ENCODE measurements at places on chromosomes 11 and 22.
A peak's percentile ranks its signal among the peaks of the same experiment; 100 is the strongest.

- no peak for DNase-seq
These were observed 9.8 kb downstream of the LGALS2 start for GRCh38 chr22:37569921-37570660.

- DNase-seq: no peak
These were observed 41.3 kb downstream of the ABTB2 start for GRCh38 chr11:34316347-34317035.

- no peak for DNase-seq
These were observed 101.4 kb downstream of the DBX1 start for GRCh38 chr11:20058749-20059458.

DNA sequence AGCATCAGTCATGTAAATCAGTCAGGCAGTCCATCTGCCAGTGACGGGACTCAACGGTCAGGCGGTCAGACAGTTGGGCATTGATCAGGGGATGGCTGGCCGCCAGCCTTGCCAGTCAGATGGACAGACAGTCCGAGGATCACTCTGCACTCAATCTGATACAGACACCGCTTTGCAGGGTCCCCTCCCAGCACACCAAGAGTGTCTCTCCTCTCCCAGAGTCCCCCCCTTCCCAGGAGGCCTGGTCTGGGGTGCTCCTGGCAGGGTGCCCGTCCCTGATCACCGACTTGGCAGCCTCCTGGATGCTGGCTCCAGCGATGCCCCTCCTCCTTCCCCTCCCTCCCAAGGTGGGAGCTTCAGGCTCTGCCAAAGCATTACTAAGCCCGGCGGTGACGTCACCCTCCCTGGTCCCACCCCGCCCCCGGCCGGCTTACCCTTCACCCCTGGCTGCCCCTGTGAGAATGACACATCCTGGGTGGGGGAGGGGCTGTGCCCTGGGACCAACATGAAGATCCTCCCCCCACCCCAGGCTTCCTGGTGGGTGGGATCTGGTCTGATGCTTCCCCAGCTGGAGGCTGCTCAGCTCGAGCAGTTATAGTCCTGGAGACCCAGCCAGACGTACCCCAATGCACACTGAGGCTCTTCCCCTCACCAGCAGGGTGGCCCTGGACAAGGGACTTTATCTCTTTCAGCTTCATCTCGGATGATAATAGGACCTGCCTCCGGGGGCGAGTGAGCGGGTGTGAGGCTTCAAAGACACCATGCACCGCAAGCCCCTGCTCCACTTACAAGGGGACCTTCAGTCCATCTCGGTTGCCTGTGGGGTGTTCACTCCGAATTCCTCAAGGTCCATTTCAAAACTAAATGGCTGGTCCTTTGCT lies 69.2 kb downstream of the CD82 start:
- DNase-seq: no peak

DNA sequence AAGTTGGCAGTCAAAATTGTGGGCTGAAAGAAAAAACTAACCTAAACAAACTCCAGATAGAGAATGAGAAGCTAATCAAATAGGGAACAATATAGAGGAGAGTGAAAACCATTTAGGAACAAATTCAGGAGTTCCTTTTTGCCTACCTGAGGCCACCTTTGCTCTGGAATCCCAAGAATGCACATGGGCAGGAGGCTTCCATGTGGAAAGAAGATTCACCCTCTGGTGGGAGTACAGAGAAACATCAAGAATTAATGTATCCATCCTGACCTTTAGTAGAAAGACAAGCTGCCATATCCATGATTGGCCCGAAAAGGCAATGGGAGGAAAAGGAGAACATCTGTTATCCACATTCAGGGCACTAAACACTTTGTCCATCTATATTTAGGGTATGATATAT lies 35.0 kb upstream of the MRGPRX1 start:
- DNase-seq: no peak

DNA sequence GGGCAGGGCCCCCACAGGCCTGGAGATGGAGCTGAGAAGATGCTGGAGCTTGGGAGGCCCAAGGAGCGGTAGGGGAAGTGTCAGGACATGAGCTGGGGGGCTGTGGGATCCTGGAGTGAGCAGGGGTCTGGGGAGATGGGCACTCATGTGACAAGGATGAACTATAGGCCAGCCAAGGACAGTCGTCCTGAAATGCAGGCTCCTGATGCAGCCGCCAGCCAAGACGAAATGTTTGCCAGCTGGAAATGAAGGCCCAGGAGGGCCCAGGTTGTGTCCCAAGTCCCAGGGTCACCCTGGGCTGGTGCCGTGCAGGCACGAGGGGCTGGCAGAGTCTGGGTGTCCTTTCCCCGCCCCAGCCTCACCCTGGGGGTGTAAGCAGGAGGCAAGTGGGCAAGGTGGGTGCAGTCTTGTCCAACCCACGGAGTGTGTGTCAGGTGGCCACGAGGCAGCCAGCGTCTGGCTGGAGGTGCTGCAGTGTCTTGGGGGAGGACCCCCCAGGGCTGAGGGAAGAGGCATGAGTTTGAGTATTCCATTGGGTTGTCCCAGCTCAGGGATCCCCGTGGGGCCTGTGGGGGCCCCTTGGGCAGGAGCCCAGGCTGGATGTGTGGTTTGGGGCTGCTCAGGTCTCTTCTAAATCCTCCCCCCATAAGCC lies 21.4 kb downstream of the MRGPRG start:
- DNase-seq: no peak

GRCh38 chr22:48895831-48896765 lies 931.6 kb downstream of the BRD1 start:
- DNase-seq: no peak

DNA sequence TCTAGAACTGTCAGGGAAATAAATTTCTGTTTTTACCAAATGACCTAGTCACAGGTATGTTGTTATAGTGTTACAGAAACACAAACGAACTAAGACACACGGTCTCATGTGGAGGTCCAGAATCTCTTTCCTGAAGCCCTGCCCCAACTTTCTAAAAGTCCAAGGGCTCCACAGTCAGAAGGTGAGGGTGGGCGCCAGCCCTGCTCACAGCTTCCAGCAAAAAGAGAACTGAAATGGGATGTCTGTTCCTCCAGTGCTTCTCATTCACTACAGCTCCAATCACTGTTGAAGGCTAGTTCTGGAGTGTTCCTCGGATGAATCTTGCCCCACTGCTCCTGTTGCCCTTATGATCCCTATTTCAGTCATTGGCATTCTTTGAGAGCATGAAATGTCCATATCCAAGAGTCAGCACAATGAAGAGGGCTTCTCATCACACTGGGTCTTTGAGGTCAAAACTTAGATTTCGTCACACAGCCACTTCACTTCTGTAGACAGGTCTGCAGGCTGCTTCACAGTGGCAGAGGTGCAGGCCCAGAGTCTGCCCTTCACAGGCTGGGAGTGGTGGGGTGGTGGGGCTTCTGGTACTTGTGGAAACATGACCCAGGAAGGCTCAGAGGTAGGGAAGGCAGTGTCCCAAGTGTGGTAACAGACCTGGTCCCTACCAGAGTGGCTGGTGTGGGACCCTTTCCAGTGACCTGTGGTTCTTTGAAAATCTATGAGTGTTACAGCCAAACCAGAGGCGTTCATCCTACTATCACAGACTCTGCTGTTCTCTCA lies 34.9 kb downstream of the FAM181B start:
- no peak for DNase-seq

DNA sequence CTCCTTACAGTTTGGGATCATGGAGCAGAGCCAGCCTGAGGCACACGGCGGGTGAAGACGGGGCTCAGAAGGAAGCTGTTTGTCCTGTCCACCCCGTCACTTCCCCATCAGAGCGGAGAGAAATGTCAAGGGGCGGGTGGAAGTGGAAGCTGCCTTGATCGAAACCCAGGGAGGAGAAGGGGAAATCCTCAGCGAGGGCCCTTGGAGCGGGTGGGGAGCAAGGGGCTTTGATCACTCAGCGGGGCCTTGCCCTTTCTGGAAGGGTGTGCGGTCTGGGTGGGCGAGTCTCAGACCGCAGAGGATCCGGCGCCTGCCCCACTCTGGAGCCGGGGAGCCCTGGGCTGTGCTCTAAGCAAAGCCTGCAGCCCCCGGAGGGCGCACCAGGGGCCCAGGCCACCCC lies 320.4 kb downstream of the NTM start:
- no peak for DNase-seq

- no peak for DNase-seq
These were observed 158.1 kb downstream of the GRIA4 start for GRCh38 chr11:105767931-105768330.

GRCh38 chr11:133219543-133219942 lies 312.8 kb downstream of the OPCML start:
- no peak for DNase-seq

GRCh38 chr22:27918341-27919221 lies 475 bp downstream of the PITPNB start:
- peak; percentile 60 for DNase-seq

DNA sequence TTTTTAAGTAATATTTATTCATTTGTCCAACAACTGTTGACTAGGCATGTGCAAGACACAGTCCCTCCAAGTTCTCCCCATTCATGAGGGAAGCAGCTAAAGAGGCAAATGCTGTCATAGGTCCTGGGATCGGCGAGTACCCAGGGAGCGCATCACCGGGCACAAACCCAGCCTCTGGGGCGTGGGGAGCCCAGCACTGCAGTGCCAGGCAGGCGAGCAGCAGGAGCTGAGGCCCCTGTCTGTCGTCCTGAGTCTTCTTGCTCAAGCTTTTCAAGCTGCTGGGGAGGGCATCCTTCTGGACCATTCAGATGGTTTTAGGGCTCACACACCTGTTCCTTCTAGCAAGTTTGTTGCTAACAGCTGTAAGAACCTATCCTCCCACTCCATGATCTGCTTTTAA lies 62.1 kb downstream of the PPFIA1 start:
- no peak for DNase-seq

- no peak for DNase-seq
These were observed 1533.5 kb upstream of the RAG2 start for GRCh38 chr11:38131535-38131934.

- DNase-seq: no peak
These were observed 28.5 kb downstream of the ZNF280B start for GRCh38 chr22:22479999-22480532.

Data from T-helper 2 cell (primary cell).